Ecto neural progenitor cell (in vitro differentiated cells): ENCODE measurements at places on chromosomes 12 and 14.

DNA sequence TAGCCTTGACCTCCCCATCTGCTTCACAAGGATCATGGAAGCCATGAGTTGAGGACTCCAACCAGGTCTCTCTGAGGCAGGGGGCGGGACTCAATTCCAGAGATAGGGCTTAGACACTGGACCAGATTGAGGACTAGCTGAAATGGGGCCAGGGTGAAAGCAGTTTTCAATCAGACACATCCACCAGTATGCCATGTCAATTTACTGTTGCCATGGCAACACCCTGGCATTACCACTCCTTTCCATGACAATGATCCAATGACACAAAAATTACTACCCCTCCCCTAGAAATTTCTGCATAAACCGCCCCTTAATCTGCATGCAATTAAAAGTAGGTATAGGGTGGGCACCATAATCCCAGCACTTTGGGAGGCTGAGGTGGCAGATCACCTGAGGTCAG lies 18.6 kb upstream of the DCAF5 start:
- DNase-seq: no peak

- no peak for DNase-seq
Measured at GRCh38 chr14:68404652-68405183, 388.1 kb downstream of the ZFP36L1 start.

DNA sequence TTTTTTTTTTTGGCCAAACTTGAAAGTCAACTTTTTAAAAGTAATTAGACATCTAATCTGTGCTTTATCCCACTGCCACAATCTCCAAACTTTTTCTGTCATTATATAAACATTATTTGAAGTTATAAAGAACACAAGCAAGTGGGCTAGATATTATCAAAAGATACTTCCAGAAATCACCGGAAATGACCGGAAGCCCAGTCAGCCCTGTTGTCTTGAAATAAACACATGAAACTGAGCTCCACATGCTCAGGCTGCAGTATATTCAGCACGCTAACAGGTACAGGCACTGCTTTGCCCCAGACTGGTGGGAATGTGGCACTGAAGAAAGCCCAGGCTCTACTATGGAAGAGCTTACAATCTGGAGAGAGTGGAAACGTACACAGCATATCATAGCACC lies 158.9 kb upstream of the PLEKHG7 start:
- no peak for DNase-seq

DNA sequence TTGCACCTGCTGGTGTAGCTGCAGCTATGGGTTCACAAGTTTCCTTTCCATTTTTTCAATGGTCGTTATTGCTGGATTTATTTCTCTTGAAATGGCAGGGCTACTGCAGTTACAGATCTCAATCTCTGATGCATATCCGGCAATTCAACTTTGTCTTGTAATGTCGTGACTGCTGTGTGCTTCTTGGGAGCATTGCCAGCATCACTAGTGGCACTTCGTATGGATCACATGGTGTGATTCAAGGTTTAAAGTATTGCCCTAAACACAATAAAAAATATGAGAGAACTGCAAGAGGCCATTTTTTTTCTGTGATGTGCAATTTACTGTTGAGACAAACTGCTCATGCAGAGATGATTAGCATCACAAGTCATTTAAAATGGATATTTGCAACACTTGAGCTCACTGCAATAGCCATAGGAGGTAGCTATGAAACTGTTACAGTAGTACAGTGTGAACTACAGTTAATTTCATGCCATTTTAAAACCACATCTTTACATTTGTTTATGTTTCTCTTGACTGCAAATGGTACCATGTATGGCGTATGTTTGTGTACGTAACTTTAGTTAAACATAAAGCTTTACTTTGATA lies 217.4 kb upstream of the PDE3A start:
- DNase-seq: no peak

- no peak for DNase-seq
Measured at GRCh38 chr12:103913100-103913499, 17.1 kb upstream of the HSP90B1 start.

GRCh38 chr14:52044791-52045522 lies 23.9 kb downstream of the NID2 start:
- no peak for DNase-seq

DNA sequence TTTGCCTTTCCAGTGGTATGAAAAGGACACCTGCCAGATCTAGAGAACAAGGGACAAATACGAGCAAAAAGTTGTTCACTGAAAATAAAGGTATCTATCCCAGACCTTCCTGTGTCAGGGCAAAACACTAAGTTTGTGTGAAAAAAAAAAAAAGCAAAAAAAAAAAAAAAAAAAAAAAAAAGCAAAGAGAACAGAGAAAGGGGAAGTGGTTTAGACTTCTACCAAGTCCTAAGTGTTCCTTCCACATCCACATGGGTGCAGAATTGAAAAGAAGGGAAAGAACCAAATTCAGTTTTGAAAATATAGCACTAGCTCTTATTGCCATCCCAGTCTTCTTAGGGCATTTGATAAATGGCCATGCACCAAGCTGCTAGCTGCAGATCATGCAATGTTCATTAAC lies 41.7 kb downstream of the ZCRB1 start:
- no peak for DNase-seq
